A549 treated with Hydrocortisone at 1 μM for 4 hours (cell line): ENCODE measurements at places on chromosomes 13 and 19. TPM values are rescaled to one million over a fixed set of nuclear protein-coding genes. Genes with fewer than 3 reads are reported as not detected.

NPAS1 gene
- total RNA-seq: 4.8 to 9.1 TPM (median 6.5 TPM) in 5 replicates

TMEM86B gene
- total RNA-seq: 2.7 to 4.2 TPM (median 3.9 TPM) in 5 replicates

MAMSTR gene
- total RNA-seq: 0.23 to 0.53 TPM (median 0.43 TPM) in 5 replicates

CGB5 gene
- total RNA-seq: 0.21 to 0.49 TPM (median 0.23 TPM) in 5 replicates

SCAF1 gene
- total RNA-seq: 55.7 to 70.6 TPM (median 65.0 TPM) in 5 replicates

SLC7A10 gene
- total RNA-seq: 0.08 to 0.15 TPM in 2 of 5 replicates, not detected in the others

PSG1 gene
- total RNA-seq: 0.10 to 0.44 TPM (median 0.20 TPM) in 5 replicates

ZNF234 gene
- 1.3 to 2.5 TPM (median 2.2 TPM) in 5 replicates for total RNA-seq

GRIN3B gene
- total RNA-seq: 1.6 to 3.6 TPM (median 2.4 TPM) in 5 replicates

PBX4 gene
- 1.8 to 2.6 TPM (median 2.0 TPM) in 5 replicates for total RNA-seq

KISS1R gene
- 0.18 to 0.53 TPM (median 0.47 TPM) in 5 replicates for total RNA-seq

KIR2DL3 gene
- not detected in 5 replicates for total RNA-seq

CEACAM7 gene
- 0.03 to 0.18 TPM (median 0.10 TPM) in 3 of 5 replicates, not detected in the others for total RNA-seq

ZNF284 gene
- 0.25 to 0.71 TPM (median 0.43 TPM) in 5 replicates for total RNA-seq

GPR32 gene
- not detected in 5 replicates for total RNA-seq

MCEMP1 gene
- total RNA-seq: not detected in 5 replicates

NEK5 gene
- total RNA-seq: 0.03 to 0.09 TPM (median 0.06 TPM) in 5 replicates

LILRA1 gene
- total RNA-seq: not detected in 5 replicates
